Osteoblast (primary cell): ENCODE measurements at places on chromosomes 1 and 21.
A peak's percentile ranks its signal among the peaks of the same experiment; 100 is the strongest.

DNA sequence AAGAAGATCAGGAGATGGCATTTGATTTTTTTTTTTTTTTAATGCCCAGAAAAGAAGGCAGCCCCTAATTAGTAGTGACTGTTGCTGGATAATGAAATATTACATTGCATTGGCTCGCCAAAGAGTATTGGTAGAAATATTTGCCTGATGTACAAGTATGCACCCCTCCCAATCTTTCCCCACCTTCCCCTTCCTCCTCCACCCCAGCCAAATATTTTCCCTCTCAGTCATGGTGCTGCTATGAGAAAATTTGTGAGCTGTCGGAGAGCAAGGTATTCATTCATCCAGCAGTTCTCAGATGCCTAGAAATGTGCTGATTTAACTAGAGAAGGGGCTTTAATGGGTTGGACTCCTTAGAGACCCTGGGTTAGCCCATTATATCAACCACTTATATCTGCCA is 50.5 kb upstream of the IKBKE start:
- peak; percentile 61 for DNase-seq

GRCh38 chr1:243842978-243843511 is 7.0 kb downstream of the AKT3 start:
- DNase-seq = peak; percentile 84

GRCh38 chr1:38213646-38214434 is 167.2 kb upstream of the POU3F1 start:
- no peak for DNase-seq

DNA sequence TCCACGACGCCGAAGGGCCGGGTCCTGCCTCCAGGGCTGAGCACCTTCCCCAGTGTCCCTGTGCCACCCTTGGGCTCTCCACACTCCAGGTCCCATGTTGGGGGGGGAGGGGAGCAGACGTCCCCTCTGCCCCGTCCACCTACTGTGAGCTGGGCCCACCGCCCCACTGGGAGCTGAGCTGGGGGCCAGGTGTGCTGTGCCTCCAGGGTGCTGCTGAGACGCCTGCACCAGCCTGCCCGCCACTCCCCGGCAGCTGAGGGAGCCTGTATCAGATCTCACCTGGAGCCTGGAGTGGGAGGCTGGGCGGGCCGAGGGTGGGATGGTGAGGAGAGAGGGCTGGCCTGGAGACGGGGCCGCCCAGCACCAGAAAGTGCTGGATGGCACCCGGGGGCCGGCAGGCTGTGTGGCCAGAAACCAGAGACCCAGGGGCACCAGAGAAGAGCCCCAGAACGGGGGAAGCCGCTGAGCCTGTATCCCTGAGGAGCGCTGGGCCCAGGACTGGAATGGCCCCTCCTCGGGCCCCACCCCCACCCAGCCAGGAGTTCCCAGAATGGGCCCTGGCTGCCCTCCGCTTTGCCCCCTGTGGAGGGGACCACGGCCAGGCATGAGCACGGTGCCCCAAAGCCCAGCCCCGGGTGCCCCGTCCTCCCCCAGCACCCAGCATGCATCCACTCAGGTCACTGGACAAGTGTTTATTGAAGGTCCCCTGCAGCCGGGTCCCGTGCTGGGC is 3.4 kb downstream of the TNFRSF18 start:
- peak; percentile 88 for DNase-seq

- DNase-seq = no peak
Observed at GRCh38 chr1:174225499-174226204, 66.3 kb downstream of the RABGAP1L start.

GRCh38 chr1:151984313-151984956 is 9.2 kb downstream of the S100A10 start:
- no peak for DNase-seq

DNA sequence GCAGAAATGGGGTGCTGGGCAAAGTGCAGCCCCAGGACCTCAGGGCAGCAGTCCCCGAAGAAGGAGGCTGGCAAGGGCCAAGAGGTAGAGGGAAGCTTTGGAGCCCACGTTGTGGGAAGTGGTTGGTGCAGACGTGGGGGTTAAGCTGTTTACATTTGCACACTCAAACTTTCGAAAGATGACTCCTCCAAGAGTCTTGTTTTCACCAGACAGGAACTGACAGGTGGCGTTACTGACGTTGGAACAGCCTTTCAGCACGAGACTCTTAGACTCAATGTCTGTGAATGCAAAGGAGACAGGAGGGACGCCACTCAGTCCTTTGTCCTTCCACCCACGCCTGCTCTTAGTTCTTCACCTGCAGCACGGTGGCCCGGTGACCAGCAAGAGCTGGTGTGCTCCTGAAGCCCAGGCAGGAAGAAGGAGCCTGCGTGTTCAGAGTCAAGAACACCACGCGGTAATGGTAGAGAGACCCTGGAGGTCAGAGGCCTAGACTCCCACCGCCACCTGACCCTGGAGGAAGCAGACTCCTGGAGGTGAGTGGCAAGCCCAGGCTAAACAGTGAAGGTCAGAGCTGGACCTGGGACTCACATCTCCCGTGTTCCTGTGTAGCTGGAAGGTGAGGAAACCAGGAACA is 15.9 kb downstream of the LYPD8 start:
- DNase-seq = no peak
